Left ventricle myocardium inferior (tissue), 1 donor: ENCODE measurements at places on chromosomes 7 and 10. TPM values are rescaled to one million over a fixed set of nuclear protein-coding genes. Genes with fewer than 3 reads are reported as not detected.

Gene NPY4R
- total RNA-seq: not detected

Gene ASCC1
- total RNA-seq: 37.0 TPM

Gene MGAM2
- not detected for total RNA-seq

Gene GDF10
- 0.22 TPM for total RNA-seq

Gene PHF14
- total RNA-seq: 13.0 TPM

Gene SFTPA2
- total RNA-seq: not detected

DNA sequence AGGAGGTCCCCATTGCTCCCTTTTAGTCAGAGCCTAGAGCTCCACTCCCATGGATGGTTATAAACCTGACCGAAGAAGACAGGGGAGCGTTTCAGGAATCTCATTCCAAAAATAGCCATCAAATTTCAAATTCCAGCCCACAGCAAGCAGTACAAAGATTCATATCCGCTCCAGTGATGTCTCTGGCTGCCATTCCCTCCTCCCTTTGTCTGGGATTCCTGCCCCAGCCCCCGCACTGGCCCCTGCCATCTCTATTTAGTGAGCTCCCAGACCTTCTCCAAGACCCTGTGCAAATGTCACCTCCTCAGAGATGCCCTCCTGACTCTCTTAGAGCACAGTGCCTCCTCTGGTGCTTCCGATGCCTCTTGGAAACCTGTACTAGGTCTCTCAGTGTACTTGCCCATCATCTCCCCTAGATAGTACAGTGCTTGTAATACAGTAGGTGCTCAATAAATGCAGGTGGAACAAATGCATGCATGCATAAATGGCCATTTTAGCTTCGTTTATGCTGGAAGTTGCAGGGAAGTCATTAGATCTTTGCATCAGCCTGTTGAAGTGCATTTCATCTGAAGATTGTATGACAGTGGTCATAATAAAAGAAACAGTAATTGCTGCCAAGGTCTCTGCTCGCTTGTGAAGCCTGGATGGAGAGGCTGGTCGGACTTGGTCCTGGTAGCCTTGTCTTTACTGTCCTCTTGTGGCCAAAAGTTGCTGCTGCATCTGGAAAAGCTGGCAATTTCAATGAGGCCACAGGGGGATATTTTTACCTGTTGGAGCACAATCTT, 32.0 kb upstream of the HABP2 start:
- H3K4me3 ChIP-seq: no peak overlapping the region
- peaks cover 29% of the 10 kb centered on the region for H3K27me3 ChIP-seq
- DNase-seq: peak; percentile 44

DNA sequence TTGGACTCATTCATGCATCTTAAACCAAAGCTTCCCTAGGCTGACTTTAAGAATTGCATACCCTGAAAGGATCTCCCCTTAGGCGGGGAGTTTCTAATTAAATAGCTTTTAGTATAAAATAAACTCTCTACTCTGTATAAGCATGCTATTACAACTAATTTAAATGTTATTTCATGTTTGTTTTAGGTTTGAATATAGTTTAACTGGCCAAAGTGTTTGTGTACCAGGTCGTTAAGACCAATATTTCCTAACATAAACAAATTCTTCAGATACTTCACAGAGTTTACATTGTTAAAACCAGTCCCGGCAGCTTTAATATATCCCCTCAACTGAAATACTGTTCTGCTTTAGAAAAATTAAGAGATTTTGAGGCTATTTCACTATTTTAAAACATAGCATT, 2.3 kb downstream of the GLI3 start:
- H3K4me3 ChIP-seq: peak overlapping the region; percentile 91
- peaks cover 9% of the 10 kb centered on the region for H3K27me3 ChIP-seq
- no peaks in the 10 kb centered on the region for H3K36me3 ChIP-seq
- no peak for DNase-seq
- no peak overlapping the region for H3K27ac ChIP-seq

DNA sequence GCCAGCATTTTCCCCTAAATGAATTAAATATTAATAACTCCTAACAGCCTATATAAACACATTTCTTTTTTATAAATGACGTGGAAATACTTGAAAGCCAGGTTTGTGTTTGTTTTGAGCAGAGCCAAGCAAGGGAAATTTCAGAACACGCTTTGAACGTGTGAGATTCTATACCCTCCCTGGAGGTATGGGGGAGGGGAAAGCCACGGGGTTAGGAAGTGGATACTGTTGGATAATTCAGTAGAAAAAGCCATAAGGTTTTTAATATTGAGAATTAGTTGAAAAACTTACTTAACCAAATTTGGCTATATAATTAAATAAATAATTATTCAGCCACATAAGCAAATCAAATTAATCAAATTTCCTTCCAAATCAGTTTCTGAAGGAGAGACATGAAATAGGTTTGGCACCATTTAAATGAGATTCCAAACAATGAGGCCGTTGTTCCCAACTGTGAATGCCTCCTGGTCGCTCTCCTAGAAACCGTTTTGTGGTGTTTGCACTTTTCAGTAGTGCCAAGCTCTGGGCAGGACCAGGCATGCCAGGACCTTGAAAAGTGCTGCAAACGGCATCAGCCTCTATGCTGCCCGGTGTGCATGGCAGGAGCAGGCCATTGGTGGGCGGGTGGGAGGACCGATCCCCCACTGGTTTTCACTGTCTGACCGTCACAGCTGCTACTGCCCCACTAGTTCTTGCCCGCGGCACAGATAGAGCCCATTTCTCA, 88.1 kb downstream of the SEPTIN14 start:
- peaks cover 10% of the 10 kb centered on the region for H3K27me3 ChIP-seq
- H3K4me3 ChIP-seq: no peak overlapping the region

- H3K27me3 ChIP-seq: peaks cover 96% of the 10 kb centered on the region
- H3K27ac ChIP-seq: no peak overlapping the region
- H3K4me3 ChIP-seq: peak overlapping the region; percentile 71
- no peaks in the 10 kb centered on the region for H3K36me3 ChIP-seq
- no peak for DNase-seq
- H3K4me1 ChIP-seq: peaks cover 51% of the 10 kb centered on the region
Measured at GRCh38 chr7:155455776-155456737, 1.9 kb upstream of the EN2 start.

DNA sequence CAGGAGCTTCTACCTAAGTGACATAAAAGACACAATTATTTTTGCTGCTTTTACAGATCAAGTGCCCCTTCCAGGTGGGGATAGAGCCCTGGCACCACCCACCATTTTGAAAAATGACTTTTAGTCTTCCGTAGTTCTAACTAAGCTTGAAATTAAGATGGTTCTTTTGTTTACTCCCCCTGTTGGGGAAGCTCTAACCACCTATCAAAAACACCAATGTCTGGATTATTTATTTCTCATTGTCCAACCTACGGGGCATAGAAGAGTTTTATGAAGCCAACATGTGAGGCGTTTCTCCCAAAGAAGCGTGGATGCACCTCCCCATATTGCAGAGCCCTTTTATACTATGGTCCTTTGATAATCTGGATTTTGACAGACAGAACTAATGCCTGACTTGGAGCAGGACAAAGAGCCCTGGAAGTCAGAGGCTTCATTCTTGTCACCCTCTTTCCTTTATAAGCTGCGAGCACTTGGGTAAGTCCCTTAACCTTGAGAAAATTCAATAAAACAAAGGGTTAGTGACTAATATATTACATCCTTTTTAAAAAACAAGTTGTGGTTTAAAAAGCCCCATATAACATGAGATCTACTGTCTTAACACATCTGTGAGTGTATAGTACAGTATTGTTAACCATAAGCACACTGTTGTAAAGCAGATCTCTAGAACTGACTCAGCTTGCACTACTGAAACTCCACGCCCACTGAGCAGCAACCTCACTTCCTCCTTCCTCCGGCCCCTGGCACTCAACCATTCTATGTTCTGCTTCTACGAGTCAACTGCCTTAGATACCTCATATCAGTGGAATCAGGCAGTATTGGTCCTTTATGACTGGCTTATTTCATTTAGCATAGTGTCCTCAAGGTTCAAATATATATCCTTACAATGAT, 67.5 kb downstream of the ATXN7L1 start:
- no peak for DNase-seq
- no peaks in the 10 kb centered on the region for H3K36me3 ChIP-seq
- H3K27me3 ChIP-seq: no peaks in the 10 kb centered on the region
- no peak overlapping the region for H3K27ac ChIP-seq

DNA sequence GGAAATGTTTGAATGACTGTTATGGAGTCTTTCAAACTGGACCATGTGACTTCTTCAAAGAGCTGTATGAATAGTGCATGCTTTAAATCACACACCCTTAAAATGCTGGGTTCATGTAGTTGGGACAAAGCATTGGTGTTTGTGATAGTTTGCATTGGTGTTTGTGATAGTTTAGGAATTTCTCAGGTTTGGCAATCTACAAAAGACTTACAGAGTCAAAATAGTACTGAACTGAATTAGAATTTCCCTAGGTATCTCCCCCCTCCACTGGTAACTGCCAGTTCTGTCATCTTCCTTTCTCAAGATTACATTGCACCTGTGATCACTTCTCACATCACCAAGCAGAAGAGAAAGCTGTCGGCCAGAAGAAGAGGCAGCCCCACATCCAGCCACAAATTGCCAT, 261.1 kb downstream of the GATA3 start:
- H3K27me3 ChIP-seq: peaks cover 6% of the 10 kb centered on the region
- no peaks in the 10 kb centered on the region for H3K36me3 ChIP-seq
- H3K4me1 ChIP-seq: no peaks in the 10 kb centered on the region
- no peak overlapping the region for H3K27ac ChIP-seq

GRCh38 chr10:59236064-59236697, 59.7 kb downstream of the PHYHIPL start:
- H3K27ac ChIP-seq: no peak overlapping the region
- no peak overlapping the region for H3K4me3 ChIP-seq
- H3K36me3 ChIP-seq: no peaks in the 10 kb centered on the region
- H3K4me1 ChIP-seq: peaks cover 4% of the 10 kb centered on the region
- DNase-seq: no peak
- H3K27me3 ChIP-seq: no peaks in the 10 kb centered on the region

DNA sequence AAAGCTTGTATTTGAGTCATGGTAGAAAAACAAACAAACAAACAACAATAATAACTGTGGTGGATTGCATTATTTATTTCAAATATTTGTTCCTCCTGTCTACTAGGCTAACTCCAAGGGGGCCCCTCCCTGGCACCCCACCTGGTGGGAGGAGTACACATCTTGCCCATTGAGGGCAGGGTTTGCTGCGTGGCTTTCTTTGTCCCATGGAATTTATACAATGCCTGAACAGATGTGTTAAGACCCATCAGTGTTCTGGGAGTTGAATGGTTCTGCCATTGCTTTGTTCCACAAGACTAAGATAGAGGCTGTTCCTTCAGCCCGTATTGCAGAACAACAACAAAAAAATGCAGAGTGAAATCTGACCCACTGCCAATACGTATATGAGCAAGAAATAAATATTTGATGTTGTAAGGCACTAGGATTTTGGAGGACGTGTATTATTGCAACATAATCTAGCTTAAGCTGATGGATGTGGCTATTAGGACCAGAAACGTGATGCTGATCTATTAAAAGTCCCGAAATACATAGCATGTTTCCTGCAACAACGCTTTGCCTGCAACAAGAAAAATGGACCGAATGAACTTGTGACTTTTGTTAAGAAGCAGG, 119.1 kb upstream of the JCAD start:
- H3K4me3 ChIP-seq: no peak overlapping the region
- DNase-seq: no peak
- no peak overlapping the region for H3K27ac ChIP-seq
- H3K36me3 ChIP-seq: no peaks in the 10 kb centered on the region

DNA sequence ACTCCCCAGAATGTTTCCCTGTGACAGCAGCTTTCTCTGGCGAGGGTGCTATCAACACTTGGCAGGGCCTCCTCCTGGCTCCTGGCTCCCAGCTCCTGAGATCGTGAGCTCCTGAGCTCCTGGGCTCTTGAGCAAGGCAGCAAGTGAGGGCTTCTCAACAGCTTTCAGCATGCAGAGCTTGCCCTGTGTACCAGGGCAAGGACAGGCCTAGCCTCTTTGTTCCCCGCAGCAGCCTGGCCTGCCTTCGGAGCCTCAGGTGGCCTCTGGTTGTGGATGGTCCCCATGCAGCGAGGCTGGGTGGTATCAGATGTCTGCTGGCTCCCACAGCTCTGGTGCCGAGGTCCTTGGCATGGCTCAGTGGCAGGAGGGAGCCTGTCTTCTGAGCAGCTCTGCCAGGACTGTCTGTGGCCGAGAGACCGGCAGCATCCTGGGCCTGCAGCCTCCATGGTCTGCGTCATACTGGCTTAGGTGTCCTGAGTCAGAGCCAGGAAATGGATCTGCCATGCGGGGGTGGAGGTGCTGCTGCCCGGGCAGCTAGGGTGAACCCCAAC, 44.2 kb downstream of the ZMIZ1 start:
- peaks cover 10% of the 10 kb centered on the region for H3K36me3 ChIP-seq
- peak overlapping the region; percentile 91 for H3K27ac ChIP-seq
- no peaks in the 10 kb centered on the region for H3K27me3 ChIP-seq
- H3K4me1 ChIP-seq: peaks cover 98% of the 10 kb centered on the region
- peak; percentile 58 for DNase-seq
- H3K4me3 ChIP-seq: peak overlapping the region; percentile 17
